ENCODE measurements at places on chromosomes 7 and 10.

DNA sequence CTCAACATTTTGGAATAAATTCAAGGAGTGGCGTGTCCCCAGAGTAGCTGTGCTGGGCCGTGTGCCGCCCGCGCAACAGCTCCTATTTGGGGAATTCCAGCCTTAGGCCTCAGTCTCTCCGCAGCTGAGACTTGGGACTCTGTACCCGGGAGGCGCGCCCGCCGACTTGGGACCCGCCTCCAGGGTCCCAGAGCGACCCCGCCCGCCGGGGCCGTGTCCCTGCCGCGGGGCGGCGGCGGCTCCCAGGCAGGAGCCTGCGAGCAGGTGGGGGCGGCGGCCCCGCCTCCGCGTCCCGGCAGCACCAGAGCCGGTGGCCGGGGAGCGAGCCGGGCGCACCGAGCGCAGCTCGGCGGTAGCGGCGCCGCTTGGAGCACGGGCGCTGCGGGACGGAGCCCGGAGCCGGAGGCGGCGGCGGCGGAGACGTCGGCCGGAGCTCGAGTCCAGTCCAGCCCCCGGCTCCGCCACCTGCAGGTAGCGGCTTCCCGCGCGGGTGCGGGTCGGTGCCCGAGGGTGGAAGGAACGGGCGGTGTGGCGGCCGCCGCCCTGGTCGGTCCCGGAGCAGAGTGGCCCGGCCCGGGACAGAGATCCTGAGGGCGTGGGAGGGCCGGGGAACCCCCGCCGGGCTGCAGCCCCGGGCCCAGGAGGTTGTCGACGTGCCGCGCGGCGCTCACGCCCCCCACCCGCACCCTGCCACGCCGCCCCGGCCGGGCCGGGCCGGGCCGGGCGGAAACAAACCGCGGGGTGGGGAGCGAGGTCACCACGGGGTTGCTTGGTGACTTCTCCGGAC is at the start of gene WIPF3:
WIPF3 (plus strand) TSS at position 301 of the 787 bp plus-strand sequence. CDS start 28,217 bp downstream, outside the sequence.
- no peak for DNase-seq

DNA sequence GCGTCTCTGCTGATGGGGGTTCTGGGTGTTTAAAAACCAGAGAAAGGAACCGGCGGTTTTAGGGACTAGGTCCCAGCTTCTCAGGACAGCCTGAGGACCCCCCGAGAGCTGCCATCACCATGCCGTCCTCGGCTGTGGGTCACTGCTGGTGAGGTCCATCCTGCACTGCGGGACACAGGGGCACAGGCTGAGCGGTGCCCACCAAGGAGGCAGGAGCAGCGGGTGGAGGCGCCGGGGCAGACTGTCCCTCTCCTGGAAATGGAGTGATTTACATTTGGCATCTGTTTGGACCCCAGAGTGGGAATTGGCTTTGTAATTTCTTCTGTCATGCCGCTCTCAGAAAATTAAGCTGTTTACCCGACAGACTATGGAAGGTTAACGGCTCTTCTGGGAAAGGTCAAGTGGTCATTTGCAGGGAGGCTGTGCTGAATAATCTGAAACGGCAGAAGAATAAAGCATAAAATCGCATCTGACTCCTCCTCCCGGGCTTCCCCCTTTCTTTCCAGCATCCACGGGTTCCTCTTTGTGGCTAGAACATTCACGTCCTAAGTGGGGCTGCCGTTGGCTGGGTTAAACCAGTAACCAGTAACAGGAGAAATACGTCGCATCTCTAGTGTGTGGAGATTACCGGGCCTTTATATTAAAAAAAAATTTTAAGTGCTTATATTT is 31.7 kb downstream of the LHPP start:
- DNase-seq, result peak; percentile 11

DNA sequence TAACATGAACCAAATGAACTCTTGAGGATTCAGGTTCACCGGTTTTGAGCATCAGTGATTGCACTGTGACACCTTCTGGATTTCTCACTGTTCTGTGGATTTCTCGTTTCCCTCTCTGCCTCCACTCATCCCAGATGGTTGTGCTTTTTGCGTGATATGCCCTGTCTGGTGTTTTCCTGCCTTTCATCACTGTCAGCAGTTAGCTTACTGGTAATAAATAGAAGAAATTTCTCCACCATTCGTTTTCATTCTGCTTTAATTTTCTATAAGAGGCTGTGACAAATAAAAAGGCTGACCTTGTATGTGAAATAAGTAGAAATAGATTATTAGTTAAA is 16.2 kb downstream of the BPGM start:
- no peak for DNase-seq

- no peak for DNase-seq
Observed at GRCh38 chr10:28797904-28798371, 120.6 kb downstream of the BAMBI start.

- DNase-seq, result no peak
Observed at GRCh38 chr10:78516756-78517155, 483.1 kb downstream of the RPS24 start.
